ENCODE measurements at places on chromosomes 7 and 10. TPM values are rescaled to one million over a fixed set of nuclear protein-coding genes. Genes with fewer than 3 reads are reported as not detected.

- DNase-seq: no peak
These were observed 1.1 kb upstream of the HOXA13 start for GRCh38 chr7:27200761-27201579.

NEURL1 gene
- 1.5 TPM for polyA plus RNA-seq

GRCh38 chr7:103348452-103348851 is 1.0 kb downstream of the PSMC2 start:
- no peak for DNase-seq

- no peak for DNase-seq
These were observed 10.0 kb downstream of the LAMB4 start for GRCh38 chr7:108120196-108120595.

- DNase-seq: no peak
These were observed 26.1 kb upstream of the MRC1 start for GRCh38 chr10:17782921-17783665.

DNA sequence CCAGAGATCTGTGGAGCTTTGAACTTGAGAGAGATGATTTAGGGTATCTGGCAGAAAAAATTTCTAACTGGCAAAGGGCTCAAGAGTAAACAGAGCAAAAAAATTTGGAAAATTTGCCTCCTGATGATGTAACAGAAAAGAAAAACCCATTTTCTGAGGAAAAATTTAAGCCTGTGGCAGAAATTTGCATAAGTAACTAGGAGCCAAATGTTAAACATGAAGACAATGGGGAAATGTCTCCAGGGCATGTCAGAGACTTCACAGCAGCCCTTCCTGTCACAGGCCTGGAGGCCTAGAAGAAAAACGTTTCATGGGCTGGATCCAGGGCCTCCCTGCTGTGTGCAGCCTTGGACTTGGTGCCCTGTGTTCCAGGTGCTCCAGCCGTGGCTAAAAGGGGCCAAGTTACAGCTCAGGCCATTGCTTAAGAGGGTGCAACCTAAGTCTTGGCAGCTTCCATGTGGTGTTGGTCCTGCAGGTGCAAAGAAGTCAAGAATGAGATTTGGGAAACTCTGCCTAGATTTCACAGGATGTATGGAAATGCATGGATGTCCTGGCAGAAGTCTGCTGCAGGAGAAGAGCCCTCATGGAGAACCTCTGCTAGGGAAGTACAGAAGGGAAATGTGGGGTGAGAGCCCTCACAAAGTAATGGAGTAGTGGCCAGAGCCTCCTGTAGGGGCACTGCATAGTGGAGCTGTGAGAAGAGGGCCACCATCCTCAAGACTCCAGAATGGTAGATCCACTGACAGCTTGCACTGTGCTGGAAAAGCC is 8.1 kb downstream of the SEMA3D start:
- no peak for DNase-seq

- DNase-seq: no peak
These were observed 9.5 kb upstream of the TSGA13 start for GRCh38 chr7:130695840-130696239.

DNA sequence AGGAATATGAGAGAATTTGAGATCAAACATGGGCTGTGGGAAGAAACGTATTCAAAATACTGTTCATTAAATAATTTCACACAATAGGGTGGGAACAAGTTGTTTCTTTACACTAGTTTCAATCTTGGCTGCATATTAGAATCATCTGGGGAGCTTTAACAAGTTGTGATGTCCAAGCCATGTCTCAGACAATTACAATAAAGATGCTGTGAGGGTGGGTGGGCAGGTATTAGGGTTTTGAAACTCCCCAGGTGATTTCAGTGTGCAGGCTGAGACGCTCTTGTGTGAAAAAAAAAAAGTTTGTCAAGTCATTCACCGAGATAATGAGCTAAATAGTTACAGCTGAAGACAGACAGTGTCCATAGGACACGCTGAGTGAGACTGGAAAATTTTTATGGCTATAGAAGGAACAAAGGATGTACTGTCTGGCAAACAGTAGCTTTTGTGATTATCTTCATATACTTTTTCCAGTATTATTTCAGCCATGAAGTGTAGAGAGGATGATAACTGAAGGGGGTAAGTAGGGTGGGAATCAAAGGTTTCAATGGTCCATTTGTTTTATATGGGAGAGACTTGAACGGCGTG is 12.6 kb upstream of the LAMB4 start:
- no peak for DNase-seq
